ENCODE measurements at places on chromosomes 7 and 10. TPM values are rescaled to one million over a fixed set of nuclear protein-coding genes. Genes with fewer than 3 reads are reported as not detected.

DNA sequence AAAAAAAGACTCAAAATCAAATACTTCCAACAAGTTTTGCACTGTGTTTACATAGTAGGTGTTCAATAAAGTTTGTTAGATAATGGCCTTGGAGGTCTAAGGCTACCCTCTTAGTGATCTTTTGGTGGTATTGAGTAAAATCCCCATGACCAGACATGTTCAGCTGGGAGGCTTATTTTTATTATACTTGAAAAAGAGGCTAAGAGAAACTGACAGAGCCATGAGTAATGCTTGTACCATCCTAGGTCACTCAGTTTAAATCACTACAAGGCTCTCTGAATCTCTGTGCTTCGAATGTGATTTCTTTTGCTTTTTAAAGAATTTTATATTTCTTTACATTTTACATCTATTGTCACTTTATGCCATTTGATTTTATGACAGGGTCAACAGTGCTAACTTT, 90.5 kb downstream of the TWIST1 start:
- DNase-seq, result no peak

GRCh38 chr7:141701489-141702046, 398 bp downstream of the DENND11 start:
- DNase-seq, result peak; percentile 82

DNA sequence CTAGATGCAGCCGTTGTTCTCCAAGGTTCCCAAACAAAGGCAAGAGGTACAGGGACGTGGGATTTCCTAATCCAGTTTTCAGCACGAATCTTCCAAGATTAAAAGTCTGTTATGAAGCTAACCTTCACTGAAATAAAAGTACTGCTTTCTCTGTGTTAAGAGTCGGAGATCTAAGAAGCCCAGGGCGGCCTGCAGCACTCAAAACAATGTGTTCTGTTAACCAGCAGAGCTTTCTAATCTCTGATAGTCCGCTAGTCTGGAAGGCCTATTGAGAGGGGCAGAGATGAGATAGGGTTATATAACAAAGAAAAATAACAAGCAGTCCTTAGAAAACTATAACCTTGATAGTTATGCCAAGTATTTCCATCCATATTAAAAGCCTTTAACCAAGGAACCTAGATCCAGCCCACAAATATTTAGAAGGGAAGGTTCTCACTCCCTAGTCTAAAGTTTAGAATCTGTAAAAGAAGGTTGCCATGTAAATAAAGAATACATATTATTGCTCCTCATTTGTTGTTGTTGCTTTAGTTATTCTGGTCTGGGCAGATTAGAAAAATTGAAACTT, 106.3 kb upstream of the SVIL start:
- no peak for DNase-seq

DNA sequence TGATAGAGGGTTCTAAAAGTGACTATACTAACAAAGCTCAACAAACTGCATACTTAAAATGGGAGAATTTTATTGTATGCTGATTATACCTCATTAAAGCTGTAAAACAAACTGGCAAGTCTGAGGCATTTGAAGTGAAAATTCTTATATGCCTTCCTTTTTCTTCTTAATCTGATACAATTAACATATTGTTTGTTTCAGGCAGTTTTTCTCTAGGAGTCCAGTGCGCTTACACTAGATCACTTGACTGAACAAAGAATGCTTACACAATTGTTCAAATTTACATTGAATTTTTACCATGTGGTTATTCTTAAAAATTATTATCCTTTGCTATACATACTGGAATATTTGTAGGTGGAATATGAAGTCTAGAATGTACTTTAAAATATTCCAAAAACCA, 89.0 kb downstream of the GLCCI1 start:
- DNase-seq, result no peak

GRCh38 chr10:117175901-117176534, 21.3 kb upstream of the KCNK18 start:
- peak; percentile 90 for DNase-seq

GRCh38 chr7:116213361-116214130, 3.2 kb downstream of the TES start:
- DNase-seq, result no peak

GRCh38 chr10:103507235-103508191, 14.0 kb downstream of the NEURL1 start:
- DNase-seq, result no peak

GRCh38 chr10:19961076-19962053, 145.1 kb downstream of the PLXDC2 start:
- no peak for DNase-seq

GRCh38 chr7:27636326-27637006, 26.2 kb downstream of the HIBADH start:
- DNase-seq, result no peak

DNA sequence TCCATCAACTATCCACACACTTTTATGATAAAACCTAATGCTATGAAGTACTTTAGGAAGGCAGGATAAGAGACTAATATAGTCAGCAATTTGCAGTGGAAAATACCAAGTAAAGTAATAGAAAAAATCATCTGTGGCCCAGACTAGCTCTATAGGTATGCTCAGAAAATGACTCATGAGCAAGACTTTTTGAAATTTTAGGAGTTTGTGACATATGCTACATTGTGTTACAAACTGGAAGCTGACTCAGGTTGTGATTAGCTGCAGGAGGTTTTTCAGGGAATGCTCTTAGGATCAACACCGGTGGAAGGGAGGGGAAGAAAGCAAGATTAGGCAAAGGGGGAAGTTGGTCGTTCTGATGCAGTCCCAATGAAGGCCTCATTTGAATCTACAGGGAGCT, 56.1 kb downstream of the FEZF1 start:
- no peak for DNase-seq

GRCh38 chr10:13784067-13784466, 197.3 kb downstream of the PRPF18 start:
- DNase-seq, result peak; percentile 67

DNA sequence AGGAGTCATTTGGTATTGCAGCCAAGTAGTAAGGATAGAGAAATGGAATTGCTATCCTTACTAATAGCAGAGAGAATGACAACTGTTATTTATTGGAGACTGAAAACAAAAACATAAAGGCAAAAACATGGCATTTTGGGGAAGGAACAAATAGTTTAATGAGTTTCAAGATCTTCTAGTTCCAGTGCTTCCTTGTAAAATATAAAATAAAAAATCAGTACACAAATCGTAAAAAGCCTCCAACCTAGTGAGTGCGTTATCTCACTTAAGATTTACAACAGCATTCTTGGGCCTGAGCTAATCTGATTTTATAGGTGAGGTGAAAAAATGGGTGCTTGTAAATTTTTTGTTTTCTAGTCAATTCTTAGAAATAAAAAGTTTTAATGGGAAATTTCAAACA, 3.3 kb downstream of the RBM33 start:
- no peak for DNase-seq

DNA sequence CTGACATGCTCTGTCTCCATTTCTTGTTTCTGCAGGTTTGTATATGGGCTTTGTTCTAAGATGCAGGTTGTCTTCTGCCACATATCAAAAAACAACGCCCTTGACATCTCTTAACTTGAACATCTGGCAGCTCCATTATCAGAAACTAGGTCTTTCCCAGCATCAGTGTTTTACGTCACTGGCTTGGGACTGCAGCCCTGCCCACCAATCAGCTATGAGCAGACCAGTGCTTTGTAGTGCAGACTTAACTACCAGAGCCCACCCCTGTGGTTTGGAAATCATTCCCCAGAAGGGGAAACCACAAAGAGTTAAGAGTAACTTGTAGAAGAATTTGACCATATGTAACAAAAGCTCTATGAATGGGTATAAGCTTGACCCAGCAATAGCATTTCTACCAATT, 132.4 kb downstream of the SEPTIN14 start:
- DNase-seq, result no peak

GRCh38 chr7:39700165-39700564, 76.8 kb downstream of the RALA start:
- DNase-seq, result no peak

GRCh38 chr7:150621376-150621775, 10.8 kb downstream of the GIMAP6 start:
- DNase-seq, result peak; percentile 38

- peak; percentile 96 for DNase-seq
These were observed 12.3 kb upstream of the OGA start for GRCh38 chr10:101830322-101831168.

The VIM gene
- total RNA-seq, result 334 TPM

The RBP3 gene
- not detected for total RNA-seq

The MRPL43 gene
- total RNA-seq, result 62.6 TPM

The KIAA1217 gene
- total RNA-seq, result 0.60 TPM

The FXYD4 gene
- not detected for total RNA-seq

The TNS3 gene
- 0.11 TPM for total RNA-seq

The GIMAP8 gene
- total RNA-seq, result 7.7 TPM

The SLC13A1 gene
- not detected for total RNA-seq

The CFAP69 gene
- total RNA-seq, result 0.70 TPM

The POU6F2 gene
- not detected for total RNA-seq

Data from activated CD4-positive, alpha-beta T cell treated with anti-CD3 and anti-CD28 coated beads for 36 hours (primary cell).